Esophagus muscularis mucosa (tissue), 4 donors: ENCODE measurements at places on chromosomes 16 and 17. TPM values are rescaled to one million over a fixed set of nuclear protein-coding genes. Genes with fewer than 3 reads are reported as not detected.
A peak's percentile ranks its signal among the peaks of the same experiment; 100 is the strongest.

DNA sequence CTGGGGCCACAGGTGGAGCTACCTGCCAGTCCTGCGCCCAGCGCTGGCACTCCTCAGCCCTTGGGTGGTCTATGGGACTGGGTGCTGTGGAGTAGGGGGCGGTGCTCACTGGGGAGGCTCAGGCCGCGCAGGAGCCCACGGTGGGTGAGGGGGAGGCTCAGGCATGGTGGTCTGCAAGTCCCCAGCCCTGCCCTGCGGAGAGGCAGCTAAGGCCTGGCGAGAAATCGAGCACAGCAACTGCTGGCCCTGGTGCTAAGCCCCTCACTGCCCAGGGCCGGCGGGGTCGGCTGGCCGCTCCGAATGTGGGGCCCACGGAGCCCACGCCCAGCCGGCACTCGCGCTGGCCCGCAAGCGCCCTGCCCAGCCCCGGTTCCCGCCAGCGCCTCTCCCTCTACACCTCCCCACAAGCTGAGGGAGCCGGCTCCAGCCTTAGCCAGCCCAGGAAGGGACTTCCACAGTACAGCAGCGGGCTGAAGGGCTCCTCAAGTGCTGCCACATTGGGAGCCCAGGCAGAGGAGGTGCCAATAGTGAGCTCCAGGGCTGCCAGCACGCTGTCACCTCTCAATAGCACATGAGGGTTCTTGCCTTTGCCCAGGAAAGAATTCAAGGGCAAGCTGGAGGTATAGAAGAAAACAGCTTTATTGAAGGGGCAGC is 11.0 kb upstream of the EEF2KMT start:
- DNase-seq = no peak
- H3K36me3 ChIP-seq = no peaks in the 10 kb centered on the region
- H3K27ac ChIP-seq = no peak overlapping the region
- no peaks in the 10 kb centered on the region for H3K27me3 ChIP-seq

The CD300C gene
- 1.1 TPM for total RNA-seq

GRCh38 chr17:27519550-27519949 is 63.3 kb downstream of the KSR1 start:
- no peaks in the 10 kb centered on the region for H3K27me3 ChIP-seq
- no peak overlapping the region for H3K4me3 ChIP-seq
- no peak for DNase-seq
- H3K4me1 ChIP-seq = peaks cover 46% of the 10 kb centered on the region

The KIF2B gene
- total RNA-seq = not detected

The TNFRSF13B gene
- total RNA-seq = 0.66 TPM

GRCh38 chr16:61263400-61263799 is 772.8 kb downstream of the CDH8 start:
- DNase-seq = no peak
- H3K4me1 ChIP-seq = no peaks in the 10 kb centered on the region
- no peaks in the 10 kb centered on the region for H3K27me3 ChIP-seq
- H3K27ac ChIP-seq = no peak overlapping the region

The KRT14 gene
- not detected for total RNA-seq

GRCh38 chr16:87389245-87389644 is 2.9 kb upstream of the MAP1LC3B start:
- peak overlapping the region; percentile 84 for H3K27ac ChIP-seq
- DNase-seq = no peak
- peaks cover 48% of the 10 kb centered on the region for H3K4me1 ChIP-seq

- peaks cover 23% of the 10 kb centered on the region for H3K4me1 ChIP-seq
- H3K36me3 ChIP-seq = no peaks in the 10 kb centered on the region
- no peak overlapping the region for H3K27ac ChIP-seq
- DNase-seq = no peak
- no peak overlapping the region for H3K4me3 ChIP-seq
Observed at GRCh38 chr17:44247876-44248736, 19.8 kb downstream of the SLC4A1 start.

- peaks cover 6% of the 10 kb centered on the region for H3K4me1 ChIP-seq
- no peak overlapping the region for H3K27ac ChIP-seq
- DNase-seq = no peak
- H3K27me3 ChIP-seq = peaks cover 26% of the 10 kb centered on the region
- H3K36me3 ChIP-seq = no peaks in the 10 kb centered on the region
- H3K4me3 ChIP-seq = no peak overlapping the region
Observed at GRCh38 chr16:54647725-54648221, 282.9 kb upstream of the IRX5 start.

DNA sequence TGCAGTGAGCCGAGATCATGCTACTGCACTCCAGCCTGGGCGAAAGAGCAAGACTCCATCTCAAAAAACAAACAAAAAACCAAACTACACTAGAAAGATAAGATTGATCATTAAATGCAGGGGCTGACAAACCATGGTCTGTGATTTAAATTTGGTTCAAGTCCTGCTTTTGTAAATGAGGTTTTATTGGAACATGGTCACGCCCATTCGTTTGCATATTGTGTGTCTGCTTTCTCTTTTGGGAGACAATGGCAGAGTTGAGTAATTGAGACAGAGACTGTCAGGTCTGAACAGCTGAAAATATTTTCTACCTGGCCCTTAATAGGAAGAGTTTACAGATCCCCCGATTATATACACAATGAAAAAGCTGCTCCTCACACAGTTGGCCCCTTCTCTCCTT is 235.5 kb upstream of the EEF2KMT start:
- H3K27me3 ChIP-seq = no peaks in the 10 kb centered on the region
- no peaks in the 10 kb centered on the region for H3K36me3 ChIP-seq
- no peak for DNase-seq
- H3K4me1 ChIP-seq = no peaks in the 10 kb centered on the region

DNA sequence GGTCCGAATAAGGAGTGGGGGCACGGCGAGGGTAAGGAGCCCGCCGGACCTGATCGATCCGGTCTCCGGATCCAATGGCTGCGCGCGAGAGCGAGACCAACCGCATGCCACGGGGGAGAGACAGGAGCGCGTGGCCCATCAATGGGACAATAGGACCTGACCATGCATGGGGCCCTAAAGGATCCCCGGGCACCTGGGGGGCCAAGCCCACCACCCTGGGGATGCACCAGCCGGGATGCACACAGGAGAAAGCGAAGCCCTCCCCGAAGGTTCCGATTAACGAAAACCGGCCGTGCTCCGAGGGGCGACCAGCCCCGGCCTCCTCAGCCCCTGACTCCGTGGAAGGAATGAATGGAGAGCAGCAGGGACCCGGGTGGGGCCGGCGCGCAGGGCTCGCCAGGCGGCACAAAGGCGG is 525 bp downstream of the JPT1 start:
- no peaks in the 10 kb centered on the region for H3K27me3 ChIP-seq
- H3K27ac ChIP-seq = peak overlapping the region; percentile 86
- DNase-seq = no peak
- peaks cover 11% of the 10 kb centered on the region for H3K4me1 ChIP-seq
- H3K36me3 ChIP-seq = no peaks in the 10 kb centered on the region
- H3K4me3 ChIP-seq = peak overlapping the region; percentile 79

The ZPBP2 gene
- not detected for total RNA-seq

DNA sequence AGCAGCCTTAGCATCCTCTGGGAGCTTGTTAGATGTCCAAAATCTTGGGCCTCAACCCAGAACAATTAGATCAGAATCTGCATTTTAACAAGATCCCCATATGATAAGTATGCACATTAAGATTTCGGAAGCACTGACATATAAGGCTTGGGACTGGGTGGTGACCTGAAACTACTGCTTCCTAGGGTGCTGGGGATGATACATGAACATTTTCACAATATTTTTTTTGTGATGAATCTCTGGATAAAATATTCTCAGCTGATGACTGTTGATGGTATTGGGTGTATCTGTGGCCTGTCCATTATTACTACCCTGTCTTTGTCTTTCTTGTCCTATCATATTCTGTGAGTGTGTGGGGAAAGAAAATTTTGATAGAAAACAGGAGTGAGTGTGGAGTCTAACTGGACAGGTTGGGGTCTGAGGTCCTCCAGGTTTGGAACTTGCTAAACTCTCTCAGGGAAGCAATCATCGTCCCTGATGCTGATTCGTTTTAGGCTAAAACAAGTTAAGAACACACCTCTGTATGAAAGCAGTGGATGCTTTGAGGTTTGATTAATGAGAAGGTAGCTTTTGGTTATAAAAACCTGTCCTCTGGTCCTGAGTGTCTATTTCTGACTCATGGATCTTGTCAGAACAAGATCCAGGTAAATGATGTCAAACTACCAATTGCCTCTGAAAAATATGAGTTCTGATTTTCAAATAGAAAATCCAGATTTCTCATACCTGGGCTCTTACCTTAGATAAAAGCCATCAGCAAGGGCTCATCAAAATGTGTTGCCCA is 23.2 kb downstream of the KRT23 start:
- H3K36me3 ChIP-seq = no peaks in the 10 kb centered on the region
- H3K4me3 ChIP-seq = no peak overlapping the region
- no peak overlapping the region for H3K27ac ChIP-seq
- no peaks in the 10 kb centered on the region for H3K27me3 ChIP-seq
- no peak for DNase-seq

DNA sequence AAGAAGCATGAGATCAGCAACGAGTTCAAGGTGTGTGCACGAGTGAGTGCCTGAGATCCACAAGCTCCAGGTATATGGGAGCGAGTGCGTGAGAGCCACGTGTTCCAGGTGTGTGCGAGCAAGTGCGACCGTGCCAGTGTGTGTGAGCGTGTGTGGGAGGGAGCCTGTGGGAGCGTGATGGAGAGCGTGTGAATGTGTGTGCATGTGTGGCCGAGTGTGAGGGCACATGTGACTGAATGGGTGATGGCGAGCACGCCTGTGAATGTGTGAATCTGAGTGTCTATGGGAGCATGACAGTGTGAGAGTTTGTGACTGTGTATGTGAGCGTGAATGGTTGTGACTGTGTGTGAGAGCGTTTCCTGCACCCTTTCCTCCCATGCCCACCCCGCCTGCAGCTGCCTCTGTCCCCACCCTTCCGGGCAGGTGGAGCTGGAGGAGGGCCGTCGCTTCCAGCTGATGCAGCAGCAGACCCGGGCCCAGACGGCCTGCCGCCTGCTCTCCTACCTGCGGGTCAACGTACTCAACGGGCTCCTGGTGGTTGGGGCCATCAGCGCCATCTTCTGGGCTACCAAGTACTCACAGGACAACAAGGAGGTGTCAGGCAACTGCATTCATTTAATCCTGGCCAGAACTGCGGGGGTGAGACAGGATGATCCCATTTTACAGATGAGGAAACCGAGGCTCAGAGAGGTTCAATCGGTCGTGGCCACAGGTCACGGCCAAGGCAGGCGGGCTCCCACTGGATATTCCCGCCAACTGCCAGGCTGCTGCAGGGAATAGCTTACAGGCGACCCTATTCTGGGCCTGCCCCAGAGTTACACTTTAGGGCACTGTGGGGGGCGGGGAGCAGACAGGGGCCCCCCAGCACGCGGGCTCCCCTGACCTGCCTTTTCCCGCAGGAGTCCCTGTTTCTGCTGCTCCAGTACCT is 3.7 kb downstream of the TMC8 start:
- H3K4me1 ChIP-seq = peaks cover 37% of the 10 kb centered on the region
- DNase-seq = no peak
- H3K27ac ChIP-seq = no peak overlapping the region
- H3K27me3 ChIP-seq = peaks cover 5% of the 10 kb centered on the region

DNA sequence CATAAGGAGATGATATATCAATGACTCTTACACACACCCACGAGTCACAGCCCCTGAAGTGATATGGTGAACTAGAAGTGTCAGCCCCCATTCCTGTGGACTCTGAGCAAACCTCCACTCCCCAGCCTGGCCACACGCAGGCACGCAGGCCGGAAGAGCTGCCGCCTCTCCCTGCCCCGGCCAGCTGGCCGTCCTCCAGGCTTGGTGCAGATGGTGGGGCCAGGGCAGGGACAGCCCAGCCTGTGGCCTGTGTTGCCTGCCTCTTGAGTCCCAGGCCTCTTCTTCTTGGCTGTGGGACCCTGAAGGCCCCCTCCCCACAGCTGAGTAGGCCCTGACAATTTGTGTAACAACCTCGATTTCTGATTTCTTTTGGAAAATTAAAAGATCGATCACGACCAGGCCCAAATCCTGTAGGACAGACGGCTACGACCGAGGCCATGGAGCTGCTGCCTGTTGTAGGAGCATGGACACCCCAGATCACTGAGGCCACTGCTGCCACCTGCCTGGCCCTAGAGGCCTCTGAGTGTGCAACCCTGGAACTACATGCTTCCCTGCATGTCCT is 10.0 kb upstream of the MPRIP start:
- H3K27ac ChIP-seq = peak overlapping the region; percentile 23
- peaks cover 24% of the 10 kb centered on the region for H3K4me1 ChIP-seq
- no peak for DNase-seq

DNA sequence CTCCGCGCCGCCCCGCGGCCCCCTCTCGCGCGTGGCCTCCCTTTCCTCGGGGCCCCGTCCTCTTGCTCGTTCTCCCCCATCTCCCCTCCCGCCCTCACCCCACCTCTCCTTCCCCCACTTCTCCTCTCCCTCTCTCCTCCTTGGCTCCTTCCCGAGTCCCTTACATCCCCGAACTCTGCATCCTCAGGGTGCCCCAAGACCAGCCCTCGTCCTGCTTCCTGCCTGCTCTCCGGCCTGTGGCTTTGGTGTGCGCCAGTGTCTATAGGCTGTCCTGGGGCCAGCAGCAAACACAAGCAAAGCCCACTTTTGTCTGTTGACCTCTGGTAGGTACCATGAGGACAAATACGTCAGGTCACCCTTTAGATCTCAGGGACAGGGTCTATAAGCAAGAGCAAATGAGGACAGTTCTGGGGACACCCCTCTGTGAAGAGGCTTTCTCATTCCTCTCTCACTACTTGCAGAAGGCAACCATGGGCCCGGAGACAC is 284 bp upstream of the COPZ2 start:
- no peak for DNase-seq
- H3K36me3 ChIP-seq = peaks cover 5% of the 10 kb centered on the region
- no peaks in the 10 kb centered on the region for H3K27me3 ChIP-seq
- peak overlapping the region; percentile 86 for H3K27ac ChIP-seq
- peaks cover 16% of the 10 kb centered on the region for H3K4me1 ChIP-seq
- H3K4me3 ChIP-seq = peak overlapping the region; percentile 71

- H3K4me1 ChIP-seq = peaks cover 15% of the 10 kb centered on the region
- no peak within 1 kb of the TSS for H3K4me3 ChIP-seq
- H3K27me3 ChIP-seq = no peaks in the 10 kb centered on the region
- no peak within 1 kb of the TSS for H3K27ac ChIP-seq
- no peak for DNase-seq
- H3K36me3 ChIP-seq = no peaks in the 10 kb centered on the region
Observed at GRCh38 chr16:19285431-19285830, at the start of gene CLEC19A. Gene CLEC19A, plus strand, starts transcription at chr16:19285731. Its CDS starts 121 bp downstream, at chr16:19285852.

DNA sequence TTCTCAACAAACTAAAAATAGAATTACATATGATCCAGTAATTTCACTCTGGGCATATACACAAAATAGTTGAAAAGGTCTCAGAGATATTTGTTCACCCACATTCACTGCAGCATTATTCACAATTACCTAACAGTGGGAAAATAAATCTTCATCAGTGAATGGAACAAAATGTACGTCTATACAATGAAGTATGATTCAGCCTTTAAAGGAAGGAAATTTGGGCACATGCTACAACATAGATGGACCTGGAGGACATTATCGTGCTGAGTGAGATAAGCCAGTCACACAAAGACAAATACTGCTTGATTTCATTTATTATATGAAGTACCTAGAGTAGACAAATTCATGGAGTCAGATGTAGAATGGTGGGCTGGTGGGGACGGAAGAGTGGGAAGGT is 47.0 kb downstream of the MFSD11 start:
- peaks cover 56% of the 10 kb centered on the region for H3K36me3 ChIP-seq
- no peak for DNase-seq
- no peaks in the 10 kb centered on the region for H3K27me3 ChIP-seq
- no peaks in the 10 kb centered on the region for H3K4me1 ChIP-seq
- H3K4me3 ChIP-seq = no peak overlapping the region
